ENCODE measurements at places on chromosomes 2 and 18. TPM values are rescaled to one million over a fixed set of nuclear protein-coding genes. Genes with fewer than 3 reads are reported as not detected.

Gene LCT
- not detected for total RNA-seq

DNA sequence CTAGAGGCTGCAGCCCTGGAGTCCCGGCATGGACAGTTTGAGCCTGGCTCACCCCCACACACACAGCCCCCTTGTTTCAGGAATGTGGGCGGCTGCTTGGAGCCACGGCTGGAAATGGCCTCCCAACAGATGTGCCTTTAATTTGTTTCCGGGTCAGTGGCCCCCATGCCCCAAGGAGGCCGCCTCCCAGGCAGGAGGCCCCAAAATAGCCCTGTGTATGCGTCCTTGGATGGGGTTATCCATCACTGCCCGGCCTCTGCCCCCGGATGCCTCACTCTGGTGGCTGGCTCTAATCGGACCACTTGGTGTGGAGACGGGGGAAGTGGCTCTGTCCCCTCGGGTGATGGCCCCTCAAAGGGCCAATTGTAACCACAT lies 151.9 kb upstream of the MYCN start:
- DNase-seq = no peak

DNA sequence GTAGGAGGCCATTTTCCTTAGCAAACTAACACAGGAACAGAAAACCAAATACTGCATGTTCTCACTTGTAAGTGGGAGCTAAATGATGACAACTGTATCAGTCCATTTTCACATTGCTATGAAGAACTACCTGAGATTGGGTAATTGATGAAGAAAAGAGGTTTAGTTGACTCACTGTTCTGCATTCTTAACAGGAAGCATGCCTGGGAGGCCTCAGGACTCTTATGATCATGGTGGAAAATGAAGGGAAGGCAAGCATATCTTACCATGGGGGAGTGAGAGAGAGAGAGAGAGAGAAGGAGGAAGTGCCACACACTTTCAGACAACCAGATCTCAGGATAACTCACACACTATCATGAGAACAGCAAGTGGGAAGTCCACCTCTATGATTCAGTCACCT lies 105.3 kb downstream of the PARD3B start:
- DNase-seq = no peak

DNA sequence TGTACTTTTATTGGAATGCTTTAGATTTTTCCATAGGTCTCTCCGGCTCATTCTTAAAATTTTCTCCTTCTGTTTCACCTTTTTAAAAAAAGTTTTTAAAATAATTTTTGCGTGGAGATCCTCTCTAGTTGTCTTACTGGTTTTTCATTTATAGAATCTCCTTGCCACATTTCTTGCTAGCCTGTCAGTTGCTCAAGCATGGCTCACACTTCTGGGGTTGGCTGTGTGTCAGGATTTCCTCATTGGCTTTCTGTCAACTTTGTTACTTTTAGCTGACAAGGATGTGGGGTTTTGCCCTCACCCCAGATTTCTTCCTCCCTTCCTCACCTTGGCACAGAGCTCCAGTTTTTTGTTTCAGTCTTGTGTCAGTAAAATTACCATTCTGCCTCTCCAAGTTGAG lies 124.6 kb downstream of the ZNF407 start:
- no peak for DNase-seq

All from WTC11 (cell line).